ENCODE measurements at places on chromosomes 3 and 15. TPM values are rescaled to one million over a fixed set of nuclear protein-coding genes. Genes with fewer than 3 reads are reported as not detected.

ZNF35 gene
- 0.18 TPM for polyA plus RNA-seq

C3orf70 gene
- polyA plus RNA-seq = 0.63 TPM

OSTN gene
- polyA plus RNA-seq = not detected

PTPN9 gene
- 19.9 TPM for polyA plus RNA-seq

P2RY12 gene
- polyA plus RNA-seq = not detected

DNA sequence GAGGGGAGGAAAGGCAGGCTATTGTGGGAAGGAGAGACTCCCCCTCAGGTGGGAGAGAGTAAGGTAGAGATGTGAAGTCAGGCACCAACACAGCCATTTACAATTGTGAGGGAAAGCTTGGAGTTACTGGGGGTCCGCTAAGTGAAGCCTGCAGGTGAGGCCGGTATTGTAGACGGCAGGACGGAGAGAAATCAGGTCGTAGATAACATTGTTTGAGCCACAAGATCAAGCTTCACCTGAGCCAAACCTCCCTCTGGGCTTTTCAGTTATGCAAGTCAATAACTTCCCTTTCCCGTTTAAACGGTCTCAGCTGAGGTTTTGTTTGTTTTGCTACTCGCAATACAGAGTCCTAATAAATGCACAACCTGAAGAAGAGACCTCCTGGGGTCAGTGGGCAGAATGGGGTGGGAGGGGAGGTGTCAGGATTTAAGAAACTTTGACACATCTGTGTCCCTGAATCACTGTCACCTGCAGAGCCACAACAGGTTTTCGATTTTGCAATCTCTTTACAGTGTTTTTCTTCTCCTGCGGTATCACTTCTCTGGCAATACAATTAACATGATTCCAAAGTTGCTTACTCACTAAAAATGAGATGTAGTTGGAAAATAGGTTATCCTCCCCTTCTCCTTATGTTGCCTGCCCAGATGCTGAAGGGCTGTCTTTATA is 72.0 kb upstream of the GLCE start:
- no peak for DNase-seq

DNA sequence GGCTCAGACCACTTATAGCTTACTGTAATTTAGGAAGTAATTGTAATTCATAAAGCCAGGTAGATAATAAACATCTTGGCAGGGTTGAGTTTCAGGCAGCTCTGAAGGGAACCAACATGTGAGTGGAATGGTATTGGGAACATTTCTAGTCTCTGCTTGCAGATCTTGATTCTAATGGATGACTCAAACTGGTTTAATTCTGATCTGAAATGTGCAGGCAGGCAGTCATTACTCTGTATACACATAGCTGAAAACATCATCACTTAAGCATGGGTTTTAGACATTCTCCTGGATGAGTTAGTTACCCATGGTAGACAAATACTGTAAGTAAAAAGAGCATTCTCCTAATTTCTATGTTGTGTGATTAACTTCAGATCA is 317.0 kb upstream of the TPRG1 start:
- no peak for DNase-seq

GRCh38 chr3:16697443-16698147 is 92.4 kb upstream of the DAZL start:
- DNase-seq = no peak

DNA sequence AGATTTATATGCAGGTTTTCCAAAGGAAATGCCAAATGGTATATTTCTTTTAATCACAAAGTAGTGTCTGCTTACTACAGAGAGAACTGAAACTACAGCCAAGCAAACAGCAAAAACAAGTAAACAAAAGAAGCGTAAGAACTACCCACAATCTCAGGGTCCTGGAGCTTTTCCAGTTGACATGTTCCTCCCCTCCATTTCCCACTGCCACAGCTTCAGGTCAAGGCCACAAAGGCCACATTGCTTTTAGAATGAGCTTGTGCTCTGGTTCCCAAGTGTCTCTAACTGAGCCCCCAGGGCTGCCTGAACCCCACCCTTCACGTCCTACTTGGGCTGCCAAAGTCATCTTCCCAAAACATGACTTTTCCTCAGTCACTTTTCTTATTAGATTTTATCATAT is 24.1 kb downstream of the CTDSPL start:
- no peak for DNase-seq

- DNase-seq = no peak
Measured at GRCh38 chr3:148173851-148174250, 523.9 kb upstream of the AGTR1 start.

GRCh38 chr3:183212565-183212964 is 40.5 kb upstream of the B3GNT5 start:
- no peak for DNase-seq

DNA sequence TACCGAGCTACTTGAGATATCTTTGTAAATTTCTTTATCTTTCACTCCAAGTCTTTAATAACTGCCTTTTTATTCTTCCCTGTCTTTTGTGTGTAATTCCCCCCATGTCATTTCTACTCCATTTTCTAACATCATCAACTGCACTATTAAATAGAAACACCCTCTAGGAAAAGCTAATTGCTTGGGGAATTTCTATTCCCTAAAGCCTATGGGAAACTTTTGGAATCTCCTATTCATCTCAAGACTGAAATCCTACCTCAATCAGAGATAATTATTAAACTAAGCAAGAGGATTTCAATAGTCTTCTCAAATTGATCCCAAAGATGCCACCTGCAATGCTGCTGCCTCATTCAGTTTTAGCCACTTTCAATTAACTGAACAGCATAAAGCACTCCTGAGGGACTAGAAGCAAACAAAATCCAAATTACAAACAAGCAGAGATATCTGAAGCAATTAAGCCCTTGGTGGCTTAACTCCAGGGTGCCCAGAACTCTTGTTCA is 598.7 kb downstream of the IGSF11 start:
- DNase-seq = no peak

DNA sequence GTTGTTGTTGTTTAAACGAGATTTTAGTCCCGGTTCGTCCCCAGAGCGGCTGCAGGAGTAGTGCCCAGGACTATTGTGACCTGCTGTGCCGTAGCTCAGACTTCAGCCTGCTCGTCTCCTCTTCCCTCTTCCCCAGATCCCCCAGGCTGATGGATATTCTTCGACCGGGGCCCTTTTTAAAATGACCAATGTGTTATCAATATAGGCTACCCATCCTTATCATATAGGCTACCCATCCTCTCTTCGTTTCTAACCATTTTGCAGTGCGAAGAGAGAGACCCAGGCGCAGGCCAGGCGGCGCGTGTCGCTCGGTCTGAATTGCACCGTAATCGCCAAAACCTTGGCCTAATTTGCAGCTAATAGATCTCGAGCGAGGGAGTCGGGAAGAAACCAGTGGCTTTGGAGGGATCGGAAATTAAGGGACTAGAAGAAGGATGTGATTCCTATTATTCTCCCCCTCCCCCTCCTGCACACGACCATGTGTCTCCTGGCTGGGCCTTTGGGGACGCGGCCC is 23.0 kb downstream of the NR2F2 start:
- no peak for DNase-seq

DNA sequence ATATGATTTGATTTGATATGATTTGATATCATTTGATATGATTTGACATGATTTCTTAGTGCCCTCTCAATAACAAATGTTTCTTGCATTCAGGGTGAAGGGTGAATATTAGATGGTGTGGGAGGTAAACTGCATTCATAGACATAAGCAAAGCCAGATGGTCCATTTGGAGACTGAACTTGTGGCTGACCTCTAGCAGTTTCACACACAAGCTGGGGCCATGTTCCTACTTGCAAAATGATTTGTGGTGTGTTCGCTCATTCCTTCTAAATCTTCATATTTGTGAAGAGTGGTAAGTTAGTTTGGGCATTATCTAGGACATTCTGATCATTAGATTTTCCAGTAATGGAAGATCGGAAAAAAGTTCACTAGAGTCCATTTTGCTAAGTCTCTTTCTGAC is 40.5 kb upstream of the CCR4 start:
- DNase-seq = no peak

Data from HepG2 (cell line).